NCI-H1417 treated with DMSO at 0.1 percent for 48 hours (cell line): ENCODE measurements at places on chromosomes 1 and 21.

- DNase-seq = no peak
Observed at GRCh38 chr1:85116856-85117255, 68.6 kb upstream of the MCOLN3 start.

DNA sequence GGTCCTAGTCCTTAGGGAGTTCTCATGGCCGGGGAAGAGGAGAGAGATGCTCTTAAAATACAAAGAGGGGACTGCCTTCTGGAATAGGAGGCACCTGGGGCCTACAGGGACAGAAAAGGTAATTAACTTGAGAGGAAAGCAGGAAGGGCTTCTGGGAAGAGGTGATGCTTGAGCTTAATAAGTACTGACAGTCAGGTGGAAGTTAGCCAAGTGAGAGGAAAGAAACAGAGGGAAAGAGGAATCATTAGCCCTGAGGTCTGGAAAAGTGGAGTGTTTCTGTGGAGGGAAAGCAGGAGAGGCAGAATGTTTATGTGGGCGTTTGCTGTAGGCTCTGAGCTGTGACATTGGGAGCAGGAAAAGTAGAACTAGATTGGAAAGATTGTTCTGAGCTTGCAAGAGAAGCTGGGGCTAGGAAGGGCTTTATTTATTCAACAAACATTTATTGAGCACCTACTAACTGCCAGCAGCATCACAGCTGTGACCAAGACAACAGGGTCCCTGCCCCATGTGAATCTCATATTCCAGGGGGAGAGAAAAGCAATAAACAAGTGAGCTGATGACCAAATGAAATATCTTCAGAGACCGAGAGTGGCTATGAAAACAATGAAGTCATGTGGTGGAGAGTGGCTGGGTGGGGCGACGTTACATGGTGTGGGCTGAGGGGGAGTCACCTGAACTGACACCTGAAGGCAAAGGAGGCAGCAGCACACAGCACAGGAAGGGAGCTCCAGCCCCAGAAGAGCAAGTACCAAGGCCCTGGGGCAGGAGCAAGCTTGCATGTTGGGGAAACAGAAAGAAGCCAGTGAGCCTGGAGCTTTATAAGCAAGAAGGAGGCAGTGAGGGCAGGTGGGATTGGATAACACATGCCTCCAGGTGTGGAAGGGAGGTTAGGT, 4.4 kb upstream of the FNDC5 start:
- DNase-seq = no peak

DNA sequence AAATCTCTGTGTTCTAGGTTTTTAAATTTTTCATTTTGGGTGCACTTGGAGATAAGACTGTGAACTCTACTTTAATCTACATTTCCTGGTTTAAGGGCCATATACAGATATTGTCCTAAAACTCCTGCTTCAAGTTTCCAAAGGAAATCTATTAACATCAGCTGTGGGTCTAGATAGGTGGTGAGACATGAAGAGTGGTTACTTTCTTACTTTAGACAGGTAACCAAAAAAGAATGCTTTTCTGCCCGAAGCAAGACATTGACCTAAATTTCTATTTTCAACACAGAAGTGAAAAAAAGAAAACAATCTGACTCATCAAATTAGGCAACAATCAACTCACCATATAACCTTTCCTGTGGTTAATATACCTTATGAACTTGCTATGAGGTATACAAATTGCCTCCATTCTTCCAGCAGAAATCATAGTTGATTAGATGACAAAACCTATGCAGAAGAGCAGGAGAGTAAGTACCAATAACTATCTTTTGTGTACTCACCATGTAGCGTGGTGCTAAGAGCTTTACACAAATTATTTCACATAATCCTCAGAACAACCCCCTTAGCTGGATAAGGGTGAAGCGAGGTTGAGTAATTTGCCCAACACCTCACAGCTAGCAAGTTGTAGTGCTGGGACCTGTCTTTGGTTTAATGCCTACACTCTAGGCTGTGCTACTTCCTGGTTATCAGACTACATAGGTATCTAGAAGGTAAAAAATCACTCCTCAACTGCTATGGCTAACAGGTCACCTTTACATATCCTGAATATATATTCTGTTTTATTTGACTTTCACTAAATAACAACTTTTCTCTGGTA, 23.4 kb upstream of the PTPN14 start:
- no peak for DNase-seq

GRCh38 chr1:202588503-202589189, 121.6 kb downstream of the SYT2 start:
- no peak for DNase-seq

GRCh38 chr1:48194801-48195200, 27.7 kb upstream of the SLC5A9 start:
- no peak for DNase-seq

DNA sequence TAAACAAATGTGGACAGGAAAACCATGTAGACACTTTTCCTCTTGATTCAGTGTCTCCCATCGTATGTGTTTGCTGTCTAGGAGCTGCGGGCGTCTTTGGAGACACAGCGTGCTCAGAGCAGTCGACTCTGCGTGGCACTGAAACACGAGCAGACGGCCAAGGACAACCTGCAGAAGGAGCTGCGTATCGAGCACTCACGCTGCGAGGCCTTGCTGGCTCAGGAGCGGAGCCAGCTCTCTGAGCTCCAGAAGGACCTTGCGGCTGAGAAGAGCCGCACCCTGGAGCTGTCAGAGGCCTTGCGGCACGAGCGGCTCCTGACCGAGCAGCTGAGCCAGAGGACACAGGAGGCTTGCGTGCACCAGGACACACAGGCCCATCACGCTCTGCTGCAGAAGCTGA, 27.2 kb upstream of the DIP2A start:
- DNase-seq = no peak

- no peak for DNase-seq
Observed at GRCh38 chr21:46285206-46285661, at the start of gene MCM3AP. Gene MCM3AP (minus strand): TSS chr21:46285611. CDS start chr21:46285286, 325 bp downstream.

GRCh38 chr1:234437423-234438171, 41.4 kb downstream of the TARBP1 start:
- DNase-seq = no peak

DNA sequence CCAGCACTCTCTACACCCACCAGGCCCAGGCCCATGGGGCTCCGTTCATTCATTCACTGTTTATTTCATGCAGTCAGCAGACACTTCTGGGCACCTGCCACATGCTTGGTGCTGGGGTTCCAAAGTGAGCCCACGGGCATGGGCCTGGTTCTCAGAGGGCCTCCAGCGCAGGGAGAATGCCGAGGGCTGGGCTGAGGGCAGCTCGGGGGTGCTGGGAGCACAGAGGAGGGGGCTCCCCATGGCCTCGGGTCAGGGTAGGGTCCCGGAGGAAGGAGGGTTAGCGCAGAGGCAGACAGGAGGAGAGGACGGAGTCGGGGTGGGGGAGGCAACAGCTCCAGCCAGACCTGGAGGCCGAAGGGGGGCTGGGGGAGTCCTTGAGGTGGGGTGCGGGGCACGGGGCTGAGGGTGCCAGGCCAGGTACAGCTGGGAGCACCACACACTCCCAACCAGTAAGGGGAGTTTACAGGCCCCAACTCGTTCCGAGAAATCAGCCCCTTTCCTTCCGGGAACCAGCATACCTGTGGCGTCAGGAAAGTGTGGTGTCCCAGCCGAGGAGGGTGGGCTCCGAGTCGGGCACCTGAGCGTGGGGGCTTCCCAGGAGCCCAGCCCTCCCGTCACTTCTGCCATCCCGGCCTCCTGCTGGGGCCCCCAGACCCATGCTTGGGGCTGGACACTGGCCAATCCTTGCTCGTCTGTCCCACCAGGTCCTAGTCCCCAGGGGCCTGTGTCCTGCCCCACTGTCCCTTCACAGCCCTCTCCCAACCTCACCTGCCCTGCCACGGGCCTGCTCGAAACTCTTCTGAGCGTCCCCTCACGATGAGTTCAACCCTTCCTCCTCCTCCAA, 10.8 kb downstream of the ARHGEF16 start:
- DNase-seq = no peak

DNA sequence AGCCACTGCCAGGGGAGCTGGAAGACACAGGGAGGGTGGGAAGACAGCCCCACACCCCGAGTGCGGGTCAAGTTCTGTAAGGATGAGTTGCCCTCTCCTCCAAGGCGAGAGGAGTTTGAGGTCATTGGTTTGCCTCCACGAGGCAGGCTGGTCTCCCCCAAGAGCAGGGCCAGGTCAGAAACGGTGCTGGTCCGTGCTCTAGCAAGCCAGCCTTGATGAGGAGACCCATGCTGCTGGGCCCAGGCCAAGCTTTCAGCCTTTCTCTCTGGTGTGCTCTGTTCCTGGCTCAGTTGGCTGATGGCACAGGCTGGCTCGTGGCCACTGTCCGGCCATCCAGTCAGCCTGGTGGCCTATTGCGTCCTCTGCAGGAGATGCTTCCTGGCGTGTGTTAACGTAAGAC, 12.0 kb upstream of the PCBP3 start:
- DNase-seq = no peak

- no peak for DNase-seq
Observed at GRCh38 chr1:18972531-18972930, 16.1 kb upstream of the IFFO2 start.

- no peak for DNase-seq
Observed at GRCh38 chr1:246597340-246597739, 31.1 kb downstream of the CNST start.

DNA sequence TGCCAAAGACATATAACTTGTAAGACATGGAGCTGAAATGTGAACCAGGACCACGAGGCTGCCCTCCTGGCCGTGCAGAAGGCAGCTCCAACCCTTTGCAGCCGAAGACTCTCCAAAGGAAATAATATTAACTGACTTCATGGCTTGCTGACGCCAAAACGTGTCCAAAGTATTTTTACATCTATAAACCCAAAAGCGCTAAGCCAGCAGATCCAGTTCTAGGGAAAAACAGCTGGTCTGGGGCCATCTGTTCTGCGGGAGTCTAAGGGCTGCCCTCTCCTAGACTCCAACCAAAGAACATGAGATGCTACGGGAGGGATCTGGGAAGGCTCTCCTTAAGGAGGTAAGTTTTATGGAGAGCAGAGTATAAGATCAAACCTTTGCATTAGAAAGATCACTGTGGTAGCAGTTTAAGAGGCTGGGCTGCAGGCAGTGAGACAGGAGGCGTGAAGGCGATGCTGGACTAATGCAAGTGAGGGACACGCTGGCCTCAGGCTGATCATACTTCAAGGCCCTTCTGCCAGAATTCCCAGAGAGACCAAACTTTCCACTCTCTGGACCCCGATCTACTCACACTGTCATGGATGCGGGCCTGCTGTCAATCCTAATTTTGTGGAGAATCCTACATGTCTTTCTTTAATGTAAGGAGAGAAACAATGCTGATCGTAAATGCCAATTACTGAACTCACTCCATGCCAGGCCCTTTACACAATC, 1.2 kb downstream of the TMEM53 start:
- DNase-seq = no peak

- DNase-seq = no peak
Observed at GRCh38 chr1:68202239-68202832, 30.0 kb downstream of the WLS start.

GRCh38 chr1:207328908-207329440, 7.5 kb downstream of the CD55 start:
- DNase-seq = no peak

GRCh38 chr1:201559679-201560162, 20.8 kb downstream of the NAV1 start:
- peak; percentile 48 for DNase-seq

DNA sequence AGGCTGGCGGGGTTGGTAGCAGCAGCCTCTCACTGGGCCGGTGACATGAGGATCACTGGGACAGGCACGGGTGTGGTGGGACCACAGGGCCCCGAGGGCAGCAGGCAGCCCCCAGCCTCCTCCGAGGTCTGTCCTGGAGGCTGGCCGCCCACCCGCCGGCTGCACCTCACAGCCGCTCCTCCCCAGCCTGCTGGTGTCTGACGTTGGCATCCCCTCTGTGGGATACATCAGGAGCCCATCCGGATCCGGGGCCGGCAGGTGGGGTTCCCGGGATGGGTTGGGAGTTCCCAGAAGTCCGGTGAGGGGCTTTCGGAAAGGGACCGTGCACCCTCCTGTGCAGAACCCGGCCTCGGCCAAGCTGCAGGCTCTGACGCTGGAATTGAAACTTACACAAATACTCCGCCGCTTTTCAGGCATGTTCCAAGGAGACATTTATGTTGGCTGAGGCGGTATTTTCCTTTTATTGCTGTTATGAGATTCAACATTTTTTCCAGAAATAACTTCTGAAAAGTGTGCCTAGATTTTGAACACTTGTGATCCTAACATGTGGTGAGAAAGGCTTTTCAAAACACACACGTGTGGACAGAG, 142.1 kb upstream of the ARHGEF16 start:
- no peak for DNase-seq

DNA sequence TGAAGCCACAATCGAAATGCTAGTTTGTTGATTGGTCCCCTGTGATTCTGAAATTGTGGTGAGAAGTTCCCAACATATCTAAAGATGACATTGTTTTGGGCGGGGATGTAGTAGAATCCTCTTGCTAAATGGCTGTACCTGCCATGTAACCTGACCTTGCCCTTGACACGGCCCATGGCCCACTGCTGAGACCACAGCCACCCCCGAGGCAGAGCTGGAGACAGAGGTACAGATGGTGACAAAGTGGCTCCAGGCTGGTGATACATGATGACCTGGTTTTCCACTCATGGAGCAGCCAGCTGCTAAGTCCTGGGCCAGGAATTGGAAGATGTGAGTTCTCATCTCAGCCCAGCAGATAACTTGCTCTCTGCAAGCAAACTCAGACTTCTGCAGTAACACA, 226.5 kb downstream of the FOXD2 start:
- DNase-seq = no peak

- no peak for DNase-seq
Observed at GRCh38 chr1:17158961-17159360, 39.7 kb upstream of the PADI2 start.

DNA sequence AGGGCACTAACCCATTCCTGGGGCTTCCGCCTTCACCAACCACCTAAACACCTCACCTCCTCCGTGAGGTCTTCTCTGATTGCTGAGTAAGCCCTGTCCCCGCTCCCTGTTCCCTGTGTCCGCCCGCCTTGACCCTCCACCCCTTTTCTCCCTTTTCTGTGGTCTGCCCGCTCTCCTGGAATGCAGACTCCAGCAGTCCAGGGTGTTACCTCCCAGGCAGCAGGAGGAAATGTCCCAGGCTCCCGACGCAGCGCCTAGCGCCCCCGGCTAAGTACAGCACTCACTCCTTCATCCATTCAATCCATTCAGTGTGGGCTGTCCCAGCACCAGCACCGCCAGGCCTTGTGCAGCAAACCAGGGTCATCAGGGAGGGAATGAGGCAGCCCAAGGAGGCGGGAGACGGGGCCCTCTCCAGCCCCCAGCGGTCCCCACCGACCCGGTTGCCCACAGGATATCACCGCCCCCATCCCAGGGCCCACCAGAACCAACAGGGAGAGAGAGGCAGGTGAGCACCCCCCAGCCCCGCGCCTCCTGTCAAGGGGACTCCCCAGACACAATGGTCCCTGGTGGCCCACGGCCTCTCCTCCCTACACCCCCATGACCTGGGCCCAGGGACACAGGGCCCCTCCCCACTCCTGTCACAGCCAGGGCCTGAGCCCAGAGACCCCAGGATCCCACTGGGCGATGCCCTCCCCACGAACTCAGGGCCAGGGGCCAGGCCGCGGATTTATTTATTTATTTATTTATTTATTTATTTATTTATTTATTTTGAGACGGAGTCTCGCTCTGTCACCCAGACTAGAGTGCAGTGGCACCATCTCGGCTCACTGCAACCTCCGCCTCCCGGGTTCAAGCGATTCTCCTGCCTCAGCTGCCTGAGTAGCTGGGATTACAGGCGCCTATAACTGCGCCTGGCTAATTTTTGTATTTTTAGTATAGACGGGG, 10.2 kb downstream of the TNFRSF14 start:
- DNase-seq = no peak

GRCh38 chr1:51295926-51296325, 34.4 kb downstream of the TTC39A start:
- no peak for DNase-seq
